KBM-7 (cell line): ENCODE measurements at places on chromosomes 12 and 14.

- DNase-seq = no peak
Measured at GRCh38 chr12:81245907-81246570, 168.2 kb downstream of the ACSS3 start.

DNA sequence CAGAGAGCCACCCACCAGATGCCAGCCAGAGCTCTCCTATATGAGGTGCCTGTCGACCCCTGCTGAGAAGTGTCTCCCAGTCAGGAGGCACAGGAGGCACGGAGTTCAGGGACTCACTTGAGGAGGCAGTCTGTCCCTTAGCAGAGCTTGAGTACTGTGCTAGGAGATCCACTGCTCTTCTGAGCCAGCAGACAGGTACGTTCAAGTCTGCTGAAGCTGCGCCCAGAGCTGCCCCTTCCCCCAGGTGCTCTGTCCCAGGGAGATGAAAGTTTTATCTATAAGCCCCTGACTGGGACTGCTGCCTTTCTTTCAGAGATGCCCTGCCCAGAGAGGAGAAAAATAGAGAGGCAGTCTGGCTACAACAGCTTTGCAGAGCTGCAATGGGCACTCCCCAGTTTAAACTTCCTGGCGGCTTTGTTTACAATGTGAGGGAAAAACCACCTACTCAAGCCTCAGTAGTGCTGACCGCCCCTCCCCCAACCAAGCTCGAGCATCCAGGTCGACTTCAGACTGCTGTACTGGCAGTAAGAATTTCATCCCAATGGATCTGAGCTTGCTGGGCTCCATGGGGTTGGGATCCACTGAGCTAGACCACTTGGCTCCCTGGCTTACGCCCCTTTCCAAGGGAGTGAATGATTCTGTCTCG, 146.7 kb upstream of the USP15 start:
- DNase-seq = no peak

- no peak for DNase-seq
Measured at GRCh38 chr14:101991352-101991751, 27.0 kb downstream of the DYNC1H1 start.

- DNase-seq = no peak
Measured at GRCh38 chr12:89417246-89417977, 65.1 kb upstream of the DUSP6 start.

- DNase-seq = no peak
Measured at GRCh38 chr12:50569321-50569720, 64.5 kb downstream of the DIP2B start.

DNA sequence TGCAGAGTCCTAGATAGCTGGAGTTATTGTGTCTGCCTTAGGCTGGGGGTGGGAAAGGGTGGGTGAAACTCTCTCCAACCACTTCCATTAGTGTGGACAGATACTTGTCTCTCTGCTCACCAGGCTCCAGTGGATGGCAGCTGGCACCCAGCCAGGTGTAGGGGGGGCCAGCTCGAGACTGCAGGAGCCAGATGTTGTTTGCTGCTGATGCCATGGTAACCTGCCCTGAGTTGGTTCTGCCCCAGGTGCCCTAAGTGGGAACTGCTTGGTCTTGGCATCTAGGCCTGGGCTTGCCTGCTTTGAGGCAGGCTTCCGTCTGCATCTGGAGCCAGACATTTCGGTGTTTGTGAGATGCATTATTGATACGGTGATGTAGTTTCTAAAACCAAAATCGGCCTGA, 82.2 kb downstream of the ADCK1 start:
- peak; percentile 38 for DNase-seq

- no peak for DNase-seq
Measured at GRCh38 chr14:32471181-32471580, 142.1 kb downstream of the AKAP6 start.

- no peak for DNase-seq
Measured at GRCh38 chr12:51593021-51593420, 2.0 kb downstream of the SCN8A start.

GRCh38 chr12:131091976-131092691, 138.4 kb downstream of the ADGRD1 start:
- DNase-seq = no peak

GRCh38 chr12:95694136-95694535, 96.4 kb downstream of the NTN4 start:
- no peak for DNase-seq

DNA sequence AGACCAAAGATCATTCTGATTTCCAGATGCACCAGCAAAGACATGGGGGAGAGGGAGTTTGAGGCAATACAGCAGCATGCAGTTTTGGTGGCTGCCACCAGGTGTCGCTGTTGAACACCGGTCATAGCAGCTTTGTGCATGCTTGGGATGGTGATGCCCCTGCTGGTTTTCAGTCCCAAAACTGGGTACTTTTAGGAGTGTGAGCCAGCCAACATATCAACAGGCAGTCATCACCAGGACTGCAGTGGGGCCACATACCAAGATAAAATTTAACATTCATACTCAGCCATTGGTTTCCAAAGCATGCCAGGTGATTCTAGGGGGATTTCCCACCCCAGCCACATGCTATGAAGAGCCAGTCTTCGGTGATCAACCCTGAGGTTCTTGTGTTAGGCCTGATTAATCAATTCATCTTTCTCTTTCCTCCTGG, 64.2 kb downstream of the PHETA1 start:
- peak; percentile 67 for DNase-seq

DNA sequence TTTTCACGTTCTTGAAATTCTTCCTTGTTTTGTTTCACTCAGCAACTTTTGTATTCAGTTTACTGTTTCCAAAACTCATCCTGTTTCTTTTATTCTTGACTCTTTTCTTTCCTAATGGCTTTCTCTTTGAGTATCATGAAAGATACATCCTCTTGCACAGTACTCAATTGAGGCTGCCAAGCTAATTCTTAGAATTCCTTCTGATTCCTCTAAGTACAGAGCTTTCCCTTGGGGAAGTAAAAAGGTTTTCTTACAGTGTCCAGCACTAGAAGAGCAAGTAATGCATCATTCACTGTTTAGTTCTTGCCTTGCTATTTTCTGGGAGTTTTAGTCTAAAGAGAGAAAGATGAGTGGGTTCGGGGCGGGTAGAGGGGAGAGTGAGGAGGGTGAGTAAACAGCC, 154.1 kb downstream of the NEDD1 start:
- DNase-seq = no peak

DNA sequence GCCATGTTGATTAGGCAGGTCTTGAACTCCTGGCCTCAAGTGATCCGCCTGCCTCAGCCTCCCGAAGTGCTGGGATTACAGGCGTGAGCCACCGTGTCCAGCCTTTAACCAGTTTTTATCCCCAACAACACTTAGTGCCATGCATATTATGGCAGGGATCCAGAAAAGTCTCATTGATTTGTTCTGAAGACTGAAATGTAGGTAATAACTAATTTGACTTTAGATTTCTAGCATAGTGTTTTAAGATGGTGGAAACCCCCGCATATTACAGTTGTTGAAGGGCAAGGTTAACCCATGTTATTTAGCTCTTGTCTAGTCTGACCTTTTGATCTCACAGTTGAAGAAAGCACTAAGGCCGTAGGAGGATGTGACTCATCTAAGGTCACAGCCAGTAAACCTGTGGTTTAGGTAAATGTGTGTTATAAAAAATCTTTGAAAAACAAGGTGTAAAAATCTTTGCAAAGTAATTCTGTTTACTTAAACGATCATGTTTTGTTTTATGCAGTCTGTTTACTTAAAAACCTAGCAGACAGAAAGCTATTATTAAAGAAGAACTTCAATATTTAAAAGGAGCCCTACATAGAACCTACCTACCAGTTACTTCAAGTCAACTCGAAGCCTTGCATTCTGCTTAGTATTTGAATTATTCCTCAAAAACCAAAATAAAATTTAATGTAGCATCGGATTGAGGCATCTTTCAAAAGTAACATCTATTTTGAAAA, 24.8 kb downstream of the BICDL1 start:
- no peak for DNase-seq
